ENCODE measurements at places on chromosomes 2 and 18. TPM values are rescaled to one million over a fixed set of nuclear protein-coding genes. Genes with fewer than 3 reads are reported as not detected.

OR6B2 gene
- not detected for total RNA-seq

DNA sequence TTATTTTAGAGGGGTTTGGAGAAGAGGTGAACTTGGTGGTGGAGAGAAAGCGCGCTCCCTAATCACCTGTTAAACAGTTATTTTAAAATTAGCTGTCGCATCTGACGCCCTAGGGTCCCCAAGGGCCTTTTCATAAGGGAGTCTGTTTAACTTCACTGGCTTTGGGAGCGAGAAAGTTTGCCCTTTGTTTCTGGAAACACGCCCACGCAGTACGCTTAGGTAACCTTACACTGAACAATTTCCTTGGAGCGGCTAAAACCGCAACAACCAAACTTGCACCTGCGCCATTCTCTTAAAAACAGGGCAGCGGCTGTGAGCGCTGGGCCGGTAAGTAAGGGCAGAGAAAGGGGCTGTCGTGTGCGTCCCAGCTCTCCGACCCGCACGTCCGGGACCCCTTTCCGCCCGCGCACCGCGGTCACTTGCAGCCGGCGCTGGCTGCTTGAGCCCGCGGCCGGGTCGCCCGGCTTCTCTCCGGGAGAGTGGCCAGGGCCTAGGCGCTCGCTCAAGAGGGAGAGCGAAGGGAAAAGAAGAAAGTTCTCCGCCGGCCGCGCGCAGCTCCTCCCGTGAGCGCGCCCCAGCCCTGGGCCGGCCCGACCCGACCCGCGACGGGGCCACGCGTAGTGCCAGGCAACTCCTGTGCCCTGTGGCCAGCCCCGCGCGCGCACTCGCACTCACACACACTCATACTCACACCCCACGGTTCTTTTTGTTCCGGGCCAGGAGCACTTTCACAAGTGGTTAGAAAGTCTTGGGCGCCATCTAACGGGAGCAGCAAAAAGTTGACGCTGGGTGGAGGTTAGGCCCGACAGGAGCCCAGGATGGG lies 19.2 kb downstream of the POU3F3 start:
- H3K4me1 ChIP-seq, result no peaks in the 10 kb centered on the region
- no peak overlapping the region for H3K27ac ChIP-seq
- no peak for DNase-seq
- peaks cover 63% of the 10 kb centered on the region for H3K27me3 ChIP-seq
- peak overlapping the region; percentile 75 for H3K4me3 ChIP-seq

GRCh38 chr18:68564351-68564750 lies 150.6 kb downstream of the TMX3 start:
- peaks cover 9% of the 10 kb centered on the region for H3K4me1 ChIP-seq
- no peaks in the 10 kb centered on the region for H3K27me3 ChIP-seq
- no peaks in the 10 kb centered on the region for H3K36me3 ChIP-seq
- no peak overlapping the region for H3K27ac ChIP-seq
- no peak for DNase-seq
- H3K4me3 ChIP-seq, result no peak overlapping the region

GRCh38 chr2:42860319-42861094 lies 68.1 kb upstream of the HAAO start:
- no peaks in the 10 kb centered on the region for H3K27me3 ChIP-seq
- H3K4me1 ChIP-seq, result no peaks in the 10 kb centered on the region
- no peak overlapping the region for H3K27ac ChIP-seq
- DNase-seq, result no peak
- H3K4me3 ChIP-seq, result no peak overlapping the region

- no peaks in the 10 kb centered on the region for H3K4me1 ChIP-seq
- no peak overlapping the region for H3K27ac ChIP-seq
- no peaks in the 10 kb centered on the region for H3K27me3 ChIP-seq
Measured at GRCh38 chr2:159111346-159111927, 143.0 kb downstream of the TANC1 start.

DNA sequence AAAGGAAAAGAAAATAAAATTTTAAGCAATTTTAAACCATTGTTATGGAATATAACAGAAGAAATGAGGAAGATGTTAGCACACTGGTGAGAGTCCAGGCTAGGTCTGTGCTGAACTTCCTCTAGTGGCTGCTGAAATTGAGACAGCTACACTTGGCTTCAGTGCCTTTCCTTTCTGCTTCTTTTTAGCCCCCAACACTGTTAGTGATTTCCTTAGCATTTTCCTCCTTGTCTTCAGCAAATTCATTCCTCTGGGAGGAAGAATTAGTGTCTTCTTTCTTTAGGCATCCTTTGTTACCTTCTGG lies 47.6 kb downstream of the ITGAV start:
- peaks cover 7% of the 10 kb centered on the region for H3K36me3 ChIP-seq
- no peak overlapping the region for H3K27ac ChIP-seq
- no peak for DNase-seq
- H3K4me1 ChIP-seq, result no peaks in the 10 kb centered on the region
- no peak overlapping the region for H3K4me3 ChIP-seq

All from H1 (cell line).